Neural crest cell (in vitro differentiated cells): ENCODE measurements at places on chromosomes 3 and 15.
A peak's percentile ranks its signal among the peaks of the same experiment; 100 is the strongest.

DNA sequence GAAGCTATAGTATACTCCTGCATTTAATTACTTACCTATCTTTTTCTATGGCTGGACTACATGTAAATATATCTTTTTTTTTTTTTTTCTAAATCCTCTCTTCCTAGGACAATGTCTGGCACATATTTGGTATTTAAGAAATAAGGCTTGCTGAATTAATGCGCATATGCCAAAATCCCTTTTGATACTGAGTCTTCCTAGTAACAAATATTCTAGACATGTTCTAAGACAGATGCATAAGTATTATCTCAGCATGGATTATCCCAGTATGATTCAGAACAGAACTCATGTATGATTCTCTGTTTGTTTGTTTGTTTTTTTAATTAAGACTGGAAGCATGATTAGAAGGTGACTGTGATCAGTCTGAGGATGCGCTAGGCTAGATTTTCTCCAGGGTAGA is 249.8 kb upstream of the ZNF717 start:
- no peak for DNase-seq

DNA sequence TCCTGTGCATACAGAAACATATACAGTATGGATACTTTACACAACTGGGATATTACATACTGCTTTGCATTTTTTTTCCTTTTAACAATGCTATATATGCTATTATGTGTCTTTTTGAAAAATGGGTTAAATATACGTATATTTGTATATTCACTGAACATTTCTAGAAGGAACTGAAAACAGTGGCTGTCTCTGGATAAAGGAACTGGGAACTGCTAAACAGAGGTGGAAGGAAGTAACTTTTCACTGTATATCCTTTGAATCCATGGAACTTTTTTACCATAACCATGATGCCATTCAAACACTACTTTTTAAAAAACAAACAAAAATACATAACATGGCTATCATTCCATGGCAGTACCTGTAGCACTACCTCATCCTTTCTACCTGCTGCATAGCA is 1.8 kb downstream of the MTFMT start:
- no peak for DNase-seq

DNA sequence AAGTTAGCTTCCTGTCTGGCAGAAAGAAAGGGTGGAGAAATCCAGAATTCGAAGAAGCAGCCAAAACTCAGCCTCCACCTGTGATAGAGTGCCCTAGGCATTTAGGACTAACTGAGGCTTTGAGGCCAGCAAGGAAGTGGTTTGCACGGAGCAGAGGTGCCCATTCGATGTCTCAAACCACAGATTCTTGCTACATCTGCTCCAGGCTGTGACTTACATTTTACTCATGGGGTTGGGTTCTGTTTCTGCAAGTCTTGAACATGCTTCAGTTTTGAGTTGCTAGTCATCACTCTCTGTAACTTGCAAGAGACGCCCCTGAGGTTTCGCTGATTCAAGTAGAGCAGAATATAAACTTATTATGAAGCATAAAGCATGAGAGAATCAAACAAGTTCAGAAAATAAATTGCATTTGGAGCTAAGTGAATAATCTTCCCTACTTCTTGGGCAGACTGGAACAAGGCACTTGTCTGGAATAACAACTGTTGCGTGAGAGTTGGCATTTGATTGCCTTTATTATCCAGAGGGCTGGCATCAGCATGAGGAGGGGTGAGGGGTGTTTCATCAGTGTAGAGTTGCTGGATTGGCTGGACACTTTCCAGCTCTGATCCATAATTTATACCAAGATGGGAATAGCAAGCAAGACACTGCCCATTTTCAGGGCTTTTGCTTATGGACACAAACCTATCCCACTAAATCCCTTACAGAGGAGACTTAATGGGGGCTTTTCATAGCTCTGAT is 256.5 kb downstream of the AGBL1 start:
- DNase-seq, result no peak

DNA sequence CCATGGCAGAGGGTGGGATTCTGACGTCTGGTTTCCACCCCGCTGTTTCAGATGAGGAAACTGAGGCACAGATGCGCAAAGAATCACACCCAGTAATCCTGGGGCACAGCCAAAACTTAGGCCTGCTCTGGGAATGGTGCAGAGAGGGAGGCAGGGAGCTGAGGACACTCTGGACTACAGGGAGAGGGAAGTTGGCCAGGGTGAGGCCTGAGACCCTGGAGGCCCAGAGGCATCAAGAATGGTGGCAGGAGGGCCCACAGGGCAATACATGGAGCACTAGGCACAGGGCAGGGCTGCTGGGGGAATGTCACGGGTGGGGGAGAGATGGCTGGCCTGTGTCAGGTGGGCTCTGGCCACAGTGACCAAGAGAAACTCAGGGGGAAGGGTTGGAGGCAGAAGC is 63.6 kb downstream of the TLE3 start:
- no peak for DNase-seq

DNA sequence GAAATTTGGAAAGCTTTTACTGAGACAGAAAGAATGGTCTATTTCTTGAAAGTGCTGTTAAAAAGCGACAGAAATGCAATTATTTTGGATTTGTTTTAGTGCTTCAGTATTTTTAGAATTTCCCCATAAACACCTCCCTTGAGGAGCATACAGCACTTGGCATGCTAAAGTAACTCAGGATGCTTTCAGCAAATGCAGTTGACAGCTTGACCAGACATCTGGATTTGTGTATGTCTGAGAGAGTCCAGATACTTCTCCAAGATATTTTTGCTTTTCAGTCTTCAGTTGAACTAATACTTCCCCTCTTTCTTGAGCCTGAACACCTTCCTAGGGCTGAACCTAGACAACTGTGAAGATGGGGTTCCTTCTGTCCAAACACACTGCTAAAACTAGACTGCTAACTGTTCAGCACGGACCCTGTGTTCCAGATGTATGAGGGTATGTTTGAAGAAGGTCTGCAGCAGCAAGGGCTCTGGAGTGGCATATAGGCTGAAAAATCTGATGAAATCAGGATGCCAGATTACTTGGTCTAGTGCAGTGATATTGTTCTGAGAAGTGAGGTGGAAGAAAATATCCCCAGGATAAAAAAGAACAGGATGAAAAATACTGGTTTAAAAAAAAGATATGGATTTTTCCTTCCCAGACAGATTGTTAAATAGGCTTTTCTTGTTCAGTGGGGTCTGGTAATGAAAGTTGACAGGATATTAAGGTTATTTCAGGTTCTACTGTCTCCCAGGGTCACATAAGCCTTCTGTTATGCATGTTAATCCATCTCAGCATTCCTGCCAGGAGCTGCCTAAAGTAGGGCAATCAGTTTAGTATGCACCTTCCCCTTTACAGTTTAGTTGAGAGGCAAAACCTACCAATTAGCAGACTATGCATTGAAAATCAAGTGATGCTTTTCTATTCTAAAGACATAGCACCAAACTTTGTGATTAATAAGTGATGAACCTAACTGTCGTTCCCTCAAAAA is 516.9 kb upstream of the TBL1XR1 start:
- no peak for DNase-seq

- peak; percentile 54 for DNase-seq
Observed at GRCh38 chr3:73868688-73869315, 244.1 kb upstream of the PDZRN3 start.

DNA sequence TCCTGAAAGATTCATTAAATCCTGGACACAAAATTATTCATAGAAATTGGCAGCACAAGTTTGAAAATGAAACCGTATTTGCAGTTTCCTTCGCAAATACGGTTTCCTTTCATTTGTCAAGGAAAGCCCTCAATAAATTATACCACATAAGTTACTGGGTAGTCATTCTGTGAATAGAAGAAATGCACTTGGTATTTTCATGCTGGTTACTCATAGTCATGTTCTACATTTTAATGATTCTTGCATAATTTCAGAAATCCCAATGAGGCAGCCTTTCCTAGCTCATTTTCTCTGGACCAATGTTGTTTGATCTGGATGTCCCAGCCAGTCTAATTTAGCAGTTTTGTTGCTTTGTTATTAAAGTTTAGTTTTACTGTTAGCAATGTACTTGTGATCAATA is 43.2 kb downstream of the MINAR1 start:
- DNase-seq, result no peak

GRCh38 chr3:138065949-138066348 is 49.5 kb downstream of the DZIP1L start:
- no peak for DNase-seq

DNA sequence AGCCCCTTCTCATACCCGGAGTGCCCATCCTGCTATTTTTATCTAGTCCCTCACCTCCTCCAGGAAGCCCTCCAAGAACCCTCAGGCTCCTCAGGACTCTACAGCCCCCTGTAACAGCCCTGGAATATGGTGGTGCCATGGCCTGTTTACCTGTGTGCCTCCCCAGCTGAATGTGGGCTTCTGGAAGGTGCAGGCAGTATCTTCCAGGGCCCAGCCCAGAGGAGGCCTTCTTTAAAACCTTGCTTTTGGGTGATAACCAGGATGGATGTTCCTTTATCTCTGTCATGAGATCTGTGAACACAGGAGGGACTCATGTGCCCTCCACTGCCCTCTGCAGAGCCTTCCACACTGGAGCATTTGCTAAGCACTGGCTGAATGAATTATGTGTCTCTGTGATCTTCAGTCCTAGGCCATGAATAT is 36.7 kb upstream of the MRPS22 start:
- no peak for DNase-seq

- peak; percentile 80 for DNase-seq
Observed at GRCh38 chr3:45938864-45939263, 4.4 kb upstream of the CXCR6 start.

- no peak for DNase-seq
Observed at GRCh38 chr3:11224010-11224409, 48.2 kb upstream of the ATG7 start.

GRCh38 chr3:11420066-11420465 is 147.9 kb downstream of the ATG7 start:
- DNase-seq, result no peak

GRCh38 chr15:29333261-29333660 is 63.6 kb upstream of the NSMCE3 start:
- DNase-seq, result no peak

DNA sequence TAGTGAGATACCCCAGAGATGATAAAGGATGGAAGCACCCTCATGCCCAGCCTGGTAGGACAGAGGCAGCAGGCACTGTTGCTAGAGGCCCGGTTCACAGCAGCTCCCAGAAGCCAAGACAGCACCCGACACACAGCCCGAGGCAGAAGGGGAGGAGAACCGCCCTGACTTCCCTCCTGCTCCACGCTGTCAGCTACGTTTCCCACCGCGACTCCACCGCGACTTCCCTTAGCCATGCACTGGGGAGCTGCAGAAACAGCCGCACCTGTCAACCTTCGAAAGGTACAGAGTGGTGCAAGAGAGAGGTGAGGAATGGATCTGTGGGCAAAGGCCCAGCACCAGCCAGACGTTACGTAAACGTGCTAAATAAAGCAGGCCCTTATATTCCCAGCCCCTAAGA is 529.2 kb downstream of the GABRG3 start:
- DNase-seq, result no peak

- no peak for DNase-seq
Observed at GRCh38 chr3:150035910-150036612, 65.4 kb upstream of the PFN2 start.

DNA sequence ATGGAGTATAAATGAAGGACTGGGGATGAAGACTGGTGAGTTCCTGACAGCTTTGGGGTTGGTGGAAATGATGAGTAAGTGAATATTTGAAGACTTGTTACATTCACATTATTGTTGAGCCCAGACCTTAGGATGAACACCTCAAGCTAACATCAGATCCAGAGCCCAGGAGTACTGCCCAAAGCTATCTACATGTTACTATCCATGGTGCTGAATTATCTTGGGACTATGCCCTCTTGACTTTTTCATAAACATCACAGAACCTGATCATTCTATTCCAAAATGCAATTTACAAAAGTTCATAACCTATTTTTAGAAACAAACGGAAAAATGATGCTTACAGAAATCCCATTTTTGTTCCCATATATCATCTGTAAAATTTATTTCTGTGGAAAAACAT is 613.3 kb downstream of the TUSC7 start:
- DNase-seq, result no peak

- no peak for DNase-seq
Observed at GRCh38 chr15:67680641-67681040, 138.1 kb downstream of the MAP2K5 start.

- no peak for DNase-seq
Observed at GRCh38 chr15:77596821-77597803, 35.6 kb downstream of the LINGO1 start.

- no peak for DNase-seq
Observed at GRCh38 chr15:68175526-68175925, 29.6 kb downstream of the CALML4 start.

GRCh38 chr15:28886431-28887338 is 911 bp downstream of the APBA2 start:
- DNase-seq, result no peak

- DNase-seq, result no peak
Observed at GRCh38 chr3:106820726-106821362, 556.4 kb upstream of the CCDC54 start.

DNA sequence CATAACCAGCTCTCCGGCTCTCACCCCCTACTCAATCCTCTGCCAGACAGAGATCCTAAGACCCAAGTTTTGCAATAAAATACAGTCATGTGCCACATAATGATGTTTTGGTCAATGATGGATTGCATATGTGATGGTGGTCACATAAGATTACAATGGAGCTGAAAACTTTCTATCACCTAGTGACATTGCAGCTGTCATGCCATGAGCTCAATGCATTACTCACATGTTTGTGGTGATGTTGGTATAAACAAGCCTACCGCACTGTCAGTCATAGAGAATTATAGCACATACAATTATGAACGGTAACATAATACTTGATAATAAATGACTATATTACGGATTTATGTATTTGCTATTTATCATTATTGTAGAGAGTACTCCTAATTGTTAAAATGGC is 26.9 kb upstream of the SAMMSON start:
- no peak for DNase-seq

DNA sequence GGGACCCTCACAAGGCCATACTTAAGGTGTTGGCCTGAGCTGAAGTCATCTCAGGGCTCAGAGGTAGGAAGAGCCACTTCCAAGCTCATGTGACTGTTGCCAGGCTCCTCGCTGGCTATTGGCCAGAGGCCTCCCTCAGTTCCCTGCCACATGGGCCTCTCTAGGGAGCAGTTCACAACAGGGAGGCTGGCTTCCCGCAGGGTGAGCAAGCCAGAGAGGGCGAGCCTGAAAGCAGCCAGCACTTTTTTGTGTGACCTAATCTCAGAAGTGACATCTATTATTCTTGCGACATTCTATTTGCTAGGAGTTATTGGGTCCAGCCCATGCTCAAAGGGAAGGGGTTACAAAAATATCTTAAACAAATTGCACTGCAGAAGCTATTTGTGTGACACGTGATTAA is 201.4 kb downstream of the SSR3 start:
- DNase-seq, result no peak

DNA sequence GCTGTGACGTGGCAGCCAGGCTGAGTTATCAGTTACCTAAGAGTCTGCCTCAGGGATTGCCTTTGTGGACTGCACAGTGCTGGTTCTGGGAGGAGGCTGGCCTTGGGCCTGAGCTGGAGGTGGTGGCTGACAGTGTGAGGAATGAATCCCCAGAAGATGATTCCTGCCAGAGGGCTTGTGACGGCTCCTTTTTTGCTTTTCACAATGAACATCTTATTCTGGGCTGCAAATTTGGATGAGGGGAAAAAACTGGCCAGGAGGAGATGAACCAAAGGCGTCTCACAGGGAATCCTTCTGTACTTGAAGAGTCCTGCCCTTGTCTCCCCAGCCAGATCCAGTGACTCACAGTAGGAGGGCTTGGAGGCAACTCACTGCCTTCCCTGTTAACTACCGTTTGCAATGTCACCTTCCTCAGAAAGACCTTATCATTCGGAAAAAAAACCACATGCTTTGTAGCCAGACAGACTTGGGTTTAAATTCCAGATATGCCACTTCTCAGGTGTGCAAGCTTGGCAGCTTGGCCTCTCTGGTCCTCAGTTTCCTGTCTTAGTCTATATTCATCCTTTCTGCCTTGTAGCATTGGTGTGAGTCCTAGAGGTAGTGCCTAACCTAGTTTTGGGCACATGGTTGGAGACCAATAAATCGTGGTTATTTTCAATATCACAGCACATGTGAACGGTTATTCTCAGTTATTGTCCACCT is 19.1 kb downstream of the ST6GAL1 start:
- no peak for DNase-seq
